ENCODE measurements at places on chromosomes 16 and 17.

DNA sequence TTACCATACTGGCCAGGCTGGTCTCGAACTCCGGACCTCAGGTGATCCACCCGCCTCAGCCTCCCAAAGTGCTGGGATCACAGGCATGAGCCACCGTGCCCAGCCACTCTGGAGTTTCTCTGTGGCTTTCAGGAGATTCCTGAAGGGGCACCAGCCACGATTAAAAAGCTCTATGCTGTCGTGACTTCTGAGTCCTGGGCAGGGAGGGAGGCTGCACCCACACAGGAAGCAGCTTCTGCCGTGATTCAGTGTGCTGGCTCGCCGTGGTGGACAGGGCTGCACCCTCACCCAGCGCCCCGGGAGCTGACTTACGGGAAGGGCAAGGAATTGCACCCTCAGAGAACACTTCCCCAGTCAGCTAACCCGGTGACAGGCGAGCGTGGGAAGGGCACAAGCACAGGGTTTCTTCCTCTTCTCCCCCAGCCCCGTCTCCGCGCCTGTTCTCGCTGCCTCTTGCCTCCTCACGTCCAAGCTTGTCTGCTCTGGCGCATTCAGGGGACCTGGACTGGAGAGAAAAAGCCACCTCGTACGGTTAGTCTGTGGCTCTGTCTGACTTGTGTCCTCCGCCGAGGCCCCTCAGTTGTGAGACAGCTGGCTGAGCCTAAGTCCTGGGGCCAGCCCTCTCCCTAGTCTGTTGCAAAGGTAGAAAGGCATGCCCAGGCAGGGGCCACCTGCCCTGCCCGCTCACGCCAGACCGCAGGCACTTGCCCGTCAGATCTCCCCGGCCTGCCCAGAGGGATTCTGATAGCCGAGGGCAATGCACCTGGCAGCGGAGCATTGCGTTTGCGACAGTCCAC is 145.0 kb downstream of the SEC14L1 start:
- peaks cover 56% of the 10 kb centered on the region for H3K4me1 ChIP-seq
- H3K36me3 ChIP-seq: peaks cover 5% of the 10 kb centered on the region
- peak overlapping the region; percentile 40 for H3K4me3 ChIP-seq
- no peaks in the 10 kb centered on the region for H3K27me3 ChIP-seq
- H3K27ac ChIP-seq: peak overlapping the region; percentile 93

- DNase-seq: no peak
- no peak overlapping the region for H3K27ac ChIP-seq
- H3K36me3 ChIP-seq: peaks cover 23% of the 10 kb centered on the region
- no peak overlapping the region for H3K4me3 ChIP-seq
- H3K27me3 ChIP-seq: no peaks in the 10 kb centered on the region
- H3K4me1 ChIP-seq: peaks cover 6% of the 10 kb centered on the region
These were observed 2.7 kb downstream of the RUSF1 start for GRCh38 chr16:31505483-31505882.

DNA sequence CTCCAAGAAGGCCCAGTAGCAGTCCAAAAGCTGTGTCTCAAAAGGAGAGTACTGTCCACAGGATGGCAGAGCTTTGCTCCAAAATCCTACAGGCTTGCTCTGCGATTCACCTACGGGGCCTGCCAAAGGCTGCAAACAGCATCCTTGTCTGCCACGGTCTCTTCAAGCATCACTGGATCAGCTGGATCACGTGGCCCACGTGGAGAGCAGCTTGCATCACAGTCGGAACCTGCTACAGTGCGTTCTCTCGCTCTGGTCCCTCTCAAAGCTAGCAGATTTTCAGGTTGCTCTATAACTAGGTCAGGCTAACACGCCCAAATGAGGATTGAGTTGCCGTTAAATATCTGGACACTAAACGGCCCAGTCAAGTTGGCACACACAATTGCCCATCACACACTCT is 8.4 kb upstream of the TIMM22 start:
- peaks cover 3% of the 10 kb centered on the region for H3K36me3 ChIP-seq
- peaks cover 2% of the 10 kb centered on the region for H3K4me1 ChIP-seq
- DNase-seq: no peak
- no peak overlapping the region for H3K4me3 ChIP-seq

DNA sequence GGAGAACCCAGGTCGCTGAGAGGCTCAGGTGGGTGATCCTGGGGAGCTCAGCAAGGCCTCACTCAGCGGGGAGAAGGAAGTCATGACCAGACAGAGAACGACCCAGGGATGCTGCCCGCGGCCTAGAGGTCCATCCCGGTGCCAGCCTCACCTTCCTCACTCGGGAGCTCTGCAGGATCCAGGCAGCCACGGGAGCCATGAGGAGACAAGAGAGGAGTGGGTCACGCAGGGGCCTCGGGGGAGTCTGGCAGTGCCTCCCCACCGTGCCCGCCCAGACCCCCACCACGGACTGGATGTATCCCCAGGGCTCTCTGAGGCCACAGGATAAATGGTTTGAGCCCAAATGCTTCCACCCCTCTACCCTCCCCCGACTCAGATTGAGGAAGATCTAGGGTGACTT is 10.7 kb downstream of the ATP2A3 start:
- no peak for DNase-seq
- H3K4me1 ChIP-seq: peaks cover 6% of the 10 kb centered on the region
- no peak overlapping the region for H3K27ac ChIP-seq
- no peak overlapping the region for H3K4me3 ChIP-seq
- no peaks in the 10 kb centered on the region for H3K36me3 ChIP-seq
- H3K27me3 ChIP-seq: peaks cover 11% of the 10 kb centered on the region

DNA sequence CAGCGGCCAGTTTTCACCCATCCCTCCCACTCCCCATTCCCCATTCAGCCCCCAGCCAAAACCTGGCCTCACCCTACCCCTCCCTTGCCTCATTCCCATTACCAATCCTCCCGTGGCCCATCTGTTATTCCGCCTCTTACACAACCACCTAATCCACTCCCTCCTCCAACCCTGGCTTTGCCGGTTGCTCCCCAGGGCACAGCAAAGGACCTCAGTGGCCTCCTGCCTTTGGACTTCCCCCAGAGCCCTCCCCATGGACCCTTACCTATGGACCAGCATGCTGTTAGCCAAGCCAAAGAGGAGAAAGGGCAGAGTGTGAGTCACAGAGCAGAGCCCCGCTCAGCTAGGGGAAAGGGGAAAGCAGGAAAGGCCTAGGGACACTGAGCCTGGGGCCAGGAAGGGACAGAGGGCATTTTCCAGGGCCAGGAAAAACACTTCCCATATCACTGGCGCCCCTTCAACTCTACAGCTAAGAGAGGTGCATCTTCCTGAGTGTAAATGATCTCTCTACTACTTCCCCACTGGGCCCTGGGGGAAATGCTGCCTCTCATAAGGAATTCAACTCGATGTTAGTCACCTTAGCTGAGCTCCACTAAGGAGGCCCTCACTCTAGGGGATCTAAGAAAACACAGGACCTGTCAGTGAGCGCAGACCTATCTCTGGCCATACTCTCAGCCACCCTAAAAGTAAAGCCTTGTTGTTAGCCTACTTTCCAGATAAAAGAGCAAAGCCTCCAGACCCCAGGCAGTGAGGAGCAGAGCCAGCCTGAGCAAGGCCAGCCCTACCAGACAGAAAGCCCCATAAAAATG is 10.6 kb downstream of the PEMT start:
- H3K4me3 ChIP-seq: peak overlapping the region; percentile 20
- peak; percentile 13 for DNase-seq
- no peak overlapping the region for H3K27ac ChIP-seq
- peaks cover 26% of the 10 kb centered on the region for H3K4me1 ChIP-seq

DNA sequence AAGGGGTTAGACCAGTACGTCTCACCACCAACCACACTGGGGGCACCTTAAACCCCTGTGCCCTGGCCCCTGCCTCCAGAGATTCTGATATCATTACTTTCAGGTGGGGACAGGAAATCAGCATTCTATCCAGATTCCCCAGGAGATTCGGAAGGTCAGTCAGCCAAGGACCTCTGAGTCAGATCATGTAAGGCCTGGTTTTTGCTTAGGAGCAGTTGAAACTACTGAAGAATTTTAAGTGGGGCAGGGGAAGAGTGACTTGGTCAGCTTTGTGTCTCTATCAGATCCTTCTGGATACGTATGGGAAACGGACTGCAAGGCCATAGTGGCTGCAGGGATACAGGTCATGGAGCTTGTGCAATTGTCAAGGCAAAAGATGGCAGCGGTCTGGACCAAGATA is 9.0 kb downstream of the EMP2 start:
- DNase-seq: peak; percentile 47
- H3K4me3 ChIP-seq: no peak overlapping the region
- H3K36me3 ChIP-seq: no peaks in the 10 kb centered on the region
- H3K27me3 ChIP-seq: no peaks in the 10 kb centered on the region
- H3K27ac ChIP-seq: no peak overlapping the region

GRCh38 chr17:49528966-49529365 is 33.9 kb downstream of the NGFR start:
- no peak for DNase-seq
- H3K36me3 ChIP-seq: no peaks in the 10 kb centered on the region
- H3K27me3 ChIP-seq: peaks cover 88% of the 10 kb centered on the region
- H3K4me1 ChIP-seq: no peaks in the 10 kb centered on the region
- no peak overlapping the region for H3K4me3 ChIP-seq
- H3K27ac ChIP-seq: no peak overlapping the region

- no peak for DNase-seq
- H3K4me1 ChIP-seq: no peaks in the 10 kb centered on the region
- no peak overlapping the region for H3K27ac ChIP-seq
- peaks cover 10% of the 10 kb centered on the region for H3K36me3 ChIP-seq
- peaks cover 4% of the 10 kb centered on the region for H3K27me3 ChIP-seq
- H3K4me3 ChIP-seq: no peak overlapping the region
These were observed 20.0 kb downstream of the AARSD1 start for GRCh38 chr17:42944211-42944610.

- H3K27ac ChIP-seq: no peak overlapping the region
- H3K36me3 ChIP-seq: peaks cover 67% of the 10 kb centered on the region
- H3K4me3 ChIP-seq: no peak overlapping the region
- no peaks in the 10 kb centered on the region for H3K27me3 ChIP-seq
- peaks cover 10% of the 10 kb centered on the region for H3K4me1 ChIP-seq
These were observed 48.6 kb downstream of the ABCA8 start for GRCh38 chr17:68906638-68907037.

DNA sequence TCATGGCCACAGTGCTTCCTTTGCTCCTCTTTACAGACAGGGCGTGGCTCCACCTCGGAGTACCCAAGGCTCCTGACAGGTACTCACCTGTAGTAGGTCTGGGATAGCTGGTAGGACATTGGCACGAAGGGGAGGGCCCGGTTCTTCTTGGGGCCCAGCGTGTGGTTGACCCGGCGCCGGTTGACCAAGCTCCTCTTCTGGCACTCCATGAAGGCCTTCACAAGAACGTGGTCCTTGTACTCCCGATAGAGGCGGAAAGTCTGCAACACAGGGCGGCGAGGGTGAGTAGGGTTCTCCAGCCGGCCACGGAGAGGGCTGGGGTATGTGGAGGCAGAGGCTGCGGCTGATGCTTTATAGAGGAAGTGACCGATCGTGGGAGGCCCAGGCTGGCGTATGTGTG is 69.7 kb downstream of the IL21R start:
- no peak overlapping the region for H3K4me3 ChIP-seq
- no peak overlapping the region for H3K27ac ChIP-seq
- DNase-seq: no peak
- peaks cover 82% of the 10 kb centered on the region for H3K36me3 ChIP-seq
- peaks cover 37% of the 10 kb centered on the region for H3K4me1 ChIP-seq

DNA sequence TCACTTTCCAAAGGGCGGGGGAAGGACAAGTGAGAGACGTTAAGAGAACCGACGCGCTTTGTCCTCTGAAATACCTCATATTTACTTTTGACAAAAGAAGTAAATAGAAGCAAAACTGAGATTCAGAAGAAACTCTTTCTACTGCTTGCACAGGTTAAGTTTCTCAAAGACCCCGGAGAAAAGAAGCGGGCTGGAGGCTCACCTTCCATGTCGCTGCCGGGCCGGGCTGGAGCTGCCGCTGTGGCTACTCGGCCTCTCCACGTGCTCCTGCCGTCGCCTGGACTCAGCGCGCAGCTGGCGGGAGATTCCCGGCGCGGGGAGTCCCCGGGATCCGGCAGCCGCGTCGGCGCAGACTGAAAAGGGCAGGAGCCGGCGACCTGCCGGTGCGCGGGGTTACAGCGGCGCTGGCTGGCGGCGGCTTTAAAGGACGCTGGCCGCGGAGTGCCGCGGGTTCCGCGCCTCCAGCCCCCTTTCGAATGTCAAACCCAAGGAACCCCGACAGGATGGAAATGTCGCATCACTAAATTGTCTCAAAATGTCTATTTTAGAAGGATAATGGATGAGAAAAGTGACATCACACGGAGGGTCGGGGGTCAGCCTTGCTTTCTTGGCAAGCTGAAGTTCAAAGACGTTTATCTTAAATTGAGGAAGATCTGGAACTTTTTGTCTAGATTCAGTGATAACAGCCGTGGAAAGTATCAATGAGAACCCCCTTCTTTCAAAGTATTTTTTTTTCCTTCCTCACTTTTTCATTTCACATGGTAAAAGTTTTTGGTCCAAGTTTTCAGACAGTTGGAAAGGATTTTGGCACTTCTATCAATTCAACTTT is at the start of gene IKZF3:
Gene IKZF3 (minus strand): TSS at position 395 of the 829 bp plus-strand sequence. CDS start 186 bp downstream, at position 209.
- no peak within 1 kb of the TSS for H3K27ac ChIP-seq
- H3K4me1 ChIP-seq: peaks cover 4% of the 10 kb centered on the region

GRCh38 chr16:30447512-30448226 is 2.0 kb upstream of the SEPHS2 start:
- H3K27ac ChIP-seq: no peak overlapping the region
- no peaks in the 10 kb centered on the region for H3K27me3 ChIP-seq
- H3K36me3 ChIP-seq: peaks cover 4% of the 10 kb centered on the region
- H3K4me3 ChIP-seq: no peak overlapping the region
- peaks cover 7% of the 10 kb centered on the region for H3K4me1 ChIP-seq

DNA sequence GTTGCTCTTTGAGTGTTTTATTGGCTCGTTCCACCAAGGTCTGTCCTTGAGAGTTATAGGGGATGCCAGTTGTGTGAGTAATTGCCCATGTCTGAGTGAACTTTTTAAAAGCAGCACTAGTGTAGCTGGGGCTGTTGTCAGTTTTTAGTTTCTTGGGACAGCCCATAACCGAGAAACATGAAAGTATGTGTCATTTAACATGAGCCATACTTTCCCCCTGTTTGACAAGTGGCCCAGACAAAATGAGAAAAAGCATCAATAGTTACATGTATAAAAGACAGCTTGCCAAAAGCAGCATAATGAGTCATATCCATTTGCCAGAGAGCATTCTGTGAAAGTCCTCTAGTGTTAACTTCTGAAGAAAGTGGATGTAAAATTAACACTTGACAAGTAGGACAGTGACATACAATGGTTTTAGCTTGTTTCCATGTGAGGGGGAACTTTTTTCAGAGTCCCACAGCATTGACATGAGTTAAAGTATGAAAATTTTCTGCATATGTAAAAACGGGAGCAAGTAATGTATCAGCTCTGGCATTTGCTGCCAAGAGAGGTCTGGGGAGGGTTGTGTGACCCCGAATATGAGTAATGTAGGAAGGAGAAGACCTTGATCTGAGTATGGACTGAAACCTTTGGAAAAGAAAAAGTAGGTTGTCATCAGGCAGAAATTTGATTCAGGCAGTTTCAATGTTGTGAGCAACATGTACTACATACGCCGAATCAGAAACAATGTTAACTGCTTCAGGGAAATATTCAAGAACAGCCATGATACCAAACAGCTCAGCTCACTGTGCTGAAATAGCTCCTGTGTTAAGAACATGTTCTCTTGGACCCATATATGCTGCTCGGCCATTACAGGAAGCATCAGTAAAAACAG is 56.8 kb upstream of the ARL4D start:
- no peak overlapping the region for H3K4me3 ChIP-seq
- H3K4me1 ChIP-seq: peaks cover 2% of the 10 kb centered on the region
- no peaks in the 10 kb centered on the region for H3K27me3 ChIP-seq
- H3K27ac ChIP-seq: no peak overlapping the region
- DNase-seq: peak; percentile 68
